NCI-H226 (cell line): ENCODE measurements at places on chromosomes 2 and 18.

- peak; percentile 46 for DNase-seq
These were observed 464.0 kb downstream of the FBXO15 start for GRCh38 chr18:73683409-73684238.

- DNase-seq: no peak
These were observed 30.2 kb downstream of the AMER3 start for GRCh38 chr2:130785466-130786055.

DNA sequence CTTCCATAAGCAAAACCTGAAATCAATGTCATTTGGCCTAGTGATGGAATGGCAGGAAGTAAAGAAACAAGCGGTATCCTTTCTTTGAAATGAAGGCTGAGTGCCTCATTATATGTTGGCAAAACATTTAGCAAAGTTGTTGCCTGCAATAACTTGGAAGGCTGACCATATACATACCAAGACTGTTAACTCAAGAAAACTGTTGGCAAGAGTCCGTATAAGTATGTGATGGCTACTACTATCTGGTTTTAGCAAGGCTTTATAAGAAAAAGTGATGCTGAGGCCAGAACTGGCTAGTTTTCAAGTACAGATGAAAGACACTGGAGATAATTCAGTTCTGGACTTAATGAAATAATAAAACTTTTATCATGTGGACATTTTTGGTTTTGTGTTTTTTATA lies 356.2 kb downstream of the ZNF521 start:
- no peak for DNase-seq

GRCh38 chr2:126042089-126042488 lies 613.9 kb upstream of the GYPC start:
- DNase-seq: no peak

GRCh38 chr2:177691177-177691576 lies 298.6 kb downstream of the AGPS start:
- no peak for DNase-seq

DNA sequence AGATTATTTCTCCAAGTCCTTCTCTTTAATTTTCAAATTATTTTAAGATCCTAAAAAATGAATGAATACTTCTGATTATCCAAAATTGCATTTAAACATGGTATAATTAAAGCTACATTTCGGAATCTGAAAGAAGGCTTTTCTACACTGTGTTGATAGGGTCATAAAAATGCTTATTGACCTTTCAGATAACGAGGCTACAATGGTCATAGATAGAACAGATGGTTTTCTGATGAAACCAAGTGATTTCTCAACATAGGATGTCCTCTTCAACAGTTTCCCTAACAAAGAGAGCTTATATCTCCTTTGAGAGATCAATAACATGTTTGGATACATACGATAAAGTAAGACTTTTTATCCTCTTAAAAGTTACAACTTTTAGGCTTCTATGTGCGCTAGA lies 201.1 kb downstream of the PTH2R start:
- no peak for DNase-seq

DNA sequence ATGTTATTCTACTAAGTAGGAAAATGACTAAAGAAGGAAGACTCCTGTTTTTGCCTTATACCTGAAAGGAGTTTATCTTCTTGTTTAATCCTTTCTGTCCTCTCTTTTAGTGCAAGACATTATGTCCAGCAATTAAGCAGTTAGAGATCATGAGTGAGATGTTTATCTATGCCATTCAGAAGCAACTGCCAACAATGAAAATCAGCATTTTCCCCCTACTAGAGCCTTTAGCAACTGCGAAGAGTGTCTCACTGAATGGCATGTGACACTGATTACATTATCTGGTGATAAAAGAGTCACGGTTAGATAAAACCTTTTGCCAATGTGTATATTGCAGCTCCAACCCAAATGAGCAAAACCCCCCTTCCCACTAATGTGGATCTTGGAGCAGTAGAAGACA lies 357.7 kb upstream of the SYT4 start:
- no peak for DNase-seq

DNA sequence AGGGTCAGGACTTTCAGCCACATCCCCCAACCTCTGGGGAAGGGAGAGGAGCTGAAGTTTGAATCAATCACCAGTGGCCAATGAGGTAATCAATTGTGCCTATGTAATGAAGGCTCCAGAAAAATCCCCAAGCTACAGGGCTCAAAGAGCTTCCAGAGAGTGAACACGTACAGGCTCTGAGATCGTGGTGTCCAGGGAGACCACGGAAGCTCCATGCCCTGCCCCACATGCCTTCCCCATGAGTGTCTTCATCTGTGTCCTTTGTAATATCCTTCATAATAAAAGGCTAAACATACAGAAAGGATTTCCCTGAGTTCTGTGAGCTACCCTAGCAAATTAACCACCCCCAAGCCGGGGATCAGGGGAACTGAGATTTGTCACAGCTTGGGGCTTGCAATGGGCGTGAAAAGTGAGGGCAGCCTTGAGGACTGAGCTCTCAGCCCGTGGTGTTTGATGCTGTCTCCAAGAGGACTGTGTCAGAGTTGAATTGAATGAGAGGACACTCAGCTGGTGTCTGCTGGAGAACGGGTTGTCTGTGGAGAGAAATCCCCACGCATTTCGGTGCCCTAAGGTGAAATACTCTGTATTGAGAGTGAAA lies 25.5 kb upstream of the TUBB6 start:
- peak; percentile 77 for DNase-seq

DNA sequence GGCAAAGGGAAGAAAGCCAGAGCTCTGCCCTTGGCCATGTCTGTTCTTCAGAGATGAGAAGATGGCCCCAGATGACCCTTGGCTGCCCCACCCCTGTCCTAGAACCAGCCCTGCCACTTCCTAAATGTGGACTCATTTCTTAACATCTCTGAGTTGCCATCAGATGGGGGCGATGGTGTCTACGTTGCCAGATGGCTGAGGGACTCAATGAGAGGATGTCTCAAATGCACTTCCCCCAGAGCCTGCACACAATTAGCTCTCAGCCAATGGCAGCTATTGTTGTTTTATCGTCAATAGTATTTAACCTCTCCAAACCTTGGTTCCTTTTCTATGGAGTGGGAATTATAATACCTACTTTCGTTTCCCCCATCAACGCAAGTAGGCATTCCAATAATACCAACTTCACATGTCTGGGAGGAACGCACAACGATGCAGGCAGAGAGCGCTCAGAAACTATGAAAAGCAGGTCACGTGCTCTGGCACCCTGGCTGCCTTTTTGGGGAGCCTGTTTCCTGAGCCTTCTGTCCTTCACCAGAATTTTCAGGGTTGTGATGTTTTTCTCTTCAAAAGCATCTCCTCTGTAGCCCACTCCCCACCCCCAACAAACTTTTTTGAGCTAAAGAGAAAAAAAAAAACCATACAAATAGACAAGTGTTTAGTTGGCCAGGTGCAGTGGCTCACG lies 100.3 kb downstream of the MCFD2 start:
- no peak for DNase-seq

GRCh38 chr2:68266655-68267054 lies 14.3 kb upstream of the PPP3R1 start:
- DNase-seq: no peak

DNA sequence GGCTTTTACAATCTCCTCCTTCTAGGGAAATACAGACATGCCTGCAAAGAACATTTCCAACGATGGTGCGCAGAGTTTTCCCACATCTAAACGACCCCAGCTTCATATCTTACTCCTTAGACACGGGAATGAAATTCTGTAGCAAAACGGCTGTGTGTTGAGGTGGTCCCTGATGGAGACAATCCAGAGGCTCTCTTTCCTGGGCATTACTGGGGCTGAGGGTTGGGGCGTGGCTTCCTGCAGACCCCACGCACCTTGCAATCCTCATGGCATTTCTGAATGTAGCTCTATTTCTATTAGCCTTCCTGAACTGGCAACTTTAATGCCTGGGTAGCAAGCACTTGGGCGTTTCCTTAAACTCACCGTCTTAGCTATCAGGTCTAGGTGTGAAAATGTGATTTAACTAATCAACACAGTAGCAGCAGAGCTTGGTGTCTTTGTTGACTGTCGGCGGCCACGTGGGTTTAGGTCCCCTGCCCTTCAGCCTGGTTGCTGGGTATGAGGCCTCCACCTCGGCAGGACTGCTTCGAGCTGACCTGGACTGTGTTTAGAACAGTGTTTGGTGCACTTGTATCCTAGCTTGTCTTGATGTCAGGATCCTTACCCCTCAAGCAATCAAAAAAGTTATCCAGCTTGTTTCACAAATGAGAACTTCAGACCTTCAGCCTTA lies 242.8 kb downstream of the GBX2 start:
- DNase-seq: no peak

GRCh38 chr2:170685591-170685990 lies 29.5 kb upstream of the SP5 start:
- no peak for DNase-seq
